ENCODE measurements at places on chromosomes 16 and 17.

GRCh38 chr17:14317383-14317782 lies 16.5 kb downstream of the HS3ST3B1 start:
- H3K27ac ChIP-seq, result peak overlapping the region; percentile 57
- peaks cover 63% of the 10 kb centered on the region for H3K4me1 ChIP-seq
- H3K36me3 ChIP-seq, result peaks cover 22% of the 10 kb centered on the region

DNA sequence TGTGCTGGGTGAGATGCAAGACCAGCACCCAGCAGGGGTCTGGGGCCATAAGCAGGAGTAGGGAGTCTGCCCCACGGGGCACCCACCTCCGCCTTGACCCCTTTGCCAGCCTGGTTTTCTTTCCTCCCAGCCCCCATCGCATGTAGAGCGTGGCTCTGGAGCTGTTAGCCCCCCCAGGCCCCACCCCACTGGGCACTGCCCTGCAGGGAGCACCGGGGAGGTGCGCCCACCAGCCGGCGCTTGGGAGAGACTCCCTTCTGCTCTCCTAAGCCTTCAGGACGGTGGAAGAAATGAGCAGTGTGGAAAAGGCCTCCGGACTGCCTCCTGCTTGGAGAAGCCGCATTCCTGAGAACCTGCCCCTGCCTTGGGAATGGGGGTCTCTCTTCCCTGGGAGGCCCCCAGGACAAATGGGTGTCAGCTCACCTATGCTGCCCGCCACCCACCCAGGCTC lies 186.2 kb downstream of the IRF8 start:
- H3K4me1 ChIP-seq, result no peaks in the 10 kb centered on the region
- no peaks in the 10 kb centered on the region for H3K36me3 ChIP-seq
- H3K27me3 ChIP-seq, result peaks cover 42% of the 10 kb centered on the region
- H3K4me3 ChIP-seq, result no peak overlapping the region
- no peak overlapping the region for H3K27ac ChIP-seq
- no peak for DNase-seq

- no peak for DNase-seq
- no peaks in the 10 kb centered on the region for H3K36me3 ChIP-seq
- peak overlapping the region; percentile 83 for H3K4me3 ChIP-seq
- no peak overlapping the region for H3K27ac ChIP-seq
- peaks cover 14% of the 10 kb centered on the region for H3K27me3 ChIP-seq
- H3K4me1 ChIP-seq, result peaks cover 5% of the 10 kb centered on the region
Observed at GRCh38 chr16:30785126-30786106, 1.6 kb downstream of the ZNF629 start.

DNA sequence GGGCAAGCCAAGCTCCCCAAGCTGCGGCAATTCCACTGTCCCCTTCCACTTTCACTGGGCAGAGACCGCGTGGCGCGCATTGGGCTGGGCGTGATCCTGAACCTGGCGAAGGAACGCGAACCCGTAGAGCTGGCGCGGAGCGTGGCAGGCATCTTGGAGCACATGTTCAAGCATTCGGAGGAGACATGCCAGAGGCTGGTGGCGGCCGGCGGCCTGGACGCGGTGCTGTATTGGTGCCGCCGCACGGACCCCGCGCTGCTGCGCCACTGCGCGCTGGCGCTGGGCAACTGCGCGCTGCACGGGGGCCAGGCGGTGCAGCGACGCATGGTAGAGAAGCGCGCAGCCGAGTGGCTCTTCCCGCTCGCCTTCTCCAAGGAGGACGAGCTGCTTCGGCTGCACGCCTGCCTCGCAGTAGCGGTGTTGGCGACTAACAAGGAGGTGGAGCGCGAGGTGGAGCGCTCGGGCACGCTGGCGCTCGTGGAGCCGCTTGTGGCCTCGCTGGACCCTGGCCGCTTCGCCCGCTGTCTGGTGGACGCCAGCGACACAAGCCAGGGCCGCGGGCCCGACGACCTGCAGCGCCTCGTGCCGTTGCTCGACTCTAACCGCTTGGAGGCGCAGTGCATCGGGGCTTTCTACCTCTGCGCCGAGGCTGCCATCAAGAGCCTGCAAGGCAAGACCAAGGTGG lies 9.8 kb downstream of the SARM1 start:
- H3K27ac ChIP-seq, result no peak overlapping the region
- no peak for DNase-seq
- H3K4me3 ChIP-seq, result peak overlapping the region; percentile 3
- H3K27me3 ChIP-seq, result no peaks in the 10 kb centered on the region
- H3K36me3 ChIP-seq, result peaks cover 4% of the 10 kb centered on the region
- peaks cover 18% of the 10 kb centered on the region for H3K4me1 ChIP-seq

DNA sequence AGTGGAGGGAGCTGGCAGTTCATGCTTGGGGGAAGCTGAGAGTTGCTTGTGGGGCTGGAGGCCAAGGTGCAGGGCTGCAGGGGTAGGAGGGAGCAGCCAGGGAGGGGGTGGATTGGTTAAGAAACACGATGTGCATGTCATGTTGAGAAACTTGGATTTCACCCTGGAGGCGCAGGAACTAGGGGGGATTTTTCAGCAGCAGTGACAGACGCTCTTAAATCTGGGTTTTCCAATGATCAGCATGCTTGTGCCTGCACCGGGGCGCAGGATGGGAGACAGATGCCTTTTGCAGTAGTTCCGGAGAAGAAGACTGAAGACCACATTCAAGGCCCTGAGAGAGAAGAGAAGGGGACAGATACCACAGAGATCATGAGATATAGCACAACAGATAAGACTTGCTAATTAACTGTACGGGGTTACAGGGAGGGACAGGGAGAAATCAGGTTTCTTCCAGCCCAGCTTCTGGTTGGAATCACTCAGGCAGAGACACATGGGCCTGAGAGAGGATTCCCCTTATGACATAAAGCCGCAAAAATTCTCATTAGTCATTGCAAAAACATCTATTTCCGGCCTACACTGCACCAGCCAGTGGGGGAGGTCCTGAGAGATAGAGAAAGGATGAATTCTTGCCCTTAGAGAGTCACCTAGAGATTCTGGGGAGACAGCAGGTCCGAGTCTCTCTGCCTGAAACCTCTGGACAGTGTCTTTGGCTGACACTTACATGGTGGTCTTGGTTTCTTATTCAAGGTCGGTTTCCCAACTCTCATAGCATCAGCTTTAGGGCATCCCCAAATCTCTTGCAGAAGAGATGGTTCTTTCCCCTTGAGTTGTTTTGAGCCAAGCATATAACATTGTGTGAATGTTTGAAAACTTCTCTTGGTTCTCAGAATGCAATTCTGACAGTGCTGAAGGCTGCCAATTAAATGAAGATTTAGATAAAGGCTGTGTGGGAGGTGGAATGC lies 27.1 kb downstream of the CDH13 start:
- peaks cover 18% of the 10 kb centered on the region for H3K36me3 ChIP-seq
- H3K27ac ChIP-seq, result peak overlapping the region; percentile 94
- H3K4me1 ChIP-seq, result peaks cover 69% of the 10 kb centered on the region
- peak; percentile 48 for DNase-seq
- peak overlapping the region; percentile 66 for H3K4me3 ChIP-seq

- no peak for DNase-seq
- no peak overlapping the region for H3K4me3 ChIP-seq
- no peak overlapping the region for H3K27ac ChIP-seq
Observed at GRCh38 chr17:17350491-17351355, 47.5 kb downstream of the NT5M start.

DNA sequence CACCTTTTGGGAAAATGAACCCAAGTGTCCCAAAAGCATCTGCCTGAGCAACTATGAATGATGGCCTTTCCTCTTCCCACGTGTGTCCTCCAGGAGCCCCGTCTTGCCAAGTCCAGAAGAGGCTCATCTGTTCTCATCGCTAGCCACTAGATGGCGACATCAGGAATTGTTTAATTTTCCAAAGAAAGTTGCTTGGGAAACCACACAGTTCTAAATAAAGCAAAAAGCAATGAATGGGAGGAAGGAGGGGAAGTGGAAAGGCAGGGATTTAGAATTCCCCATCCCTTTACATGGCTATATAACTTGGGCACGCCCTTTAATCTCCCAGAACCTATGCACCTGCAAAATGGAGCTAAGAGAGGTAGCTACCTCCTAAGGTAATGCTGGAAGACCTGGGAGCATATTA lies 9.0 kb upstream of the CDH5 start:
- peaks cover 86% of the 10 kb centered on the region for H3K27me3 ChIP-seq
- H3K36me3 ChIP-seq, result no peaks in the 10 kb centered on the region
- peaks cover 21% of the 10 kb centered on the region for H3K4me1 ChIP-seq
- DNase-seq, result peak; percentile 12

GRCh38 chr17:47287068-47287467 lies 33.4 kb downstream of the ITGB3 start:
- no peak overlapping the region for H3K4me3 ChIP-seq
- H3K27ac ChIP-seq, result no peak overlapping the region

DNA sequence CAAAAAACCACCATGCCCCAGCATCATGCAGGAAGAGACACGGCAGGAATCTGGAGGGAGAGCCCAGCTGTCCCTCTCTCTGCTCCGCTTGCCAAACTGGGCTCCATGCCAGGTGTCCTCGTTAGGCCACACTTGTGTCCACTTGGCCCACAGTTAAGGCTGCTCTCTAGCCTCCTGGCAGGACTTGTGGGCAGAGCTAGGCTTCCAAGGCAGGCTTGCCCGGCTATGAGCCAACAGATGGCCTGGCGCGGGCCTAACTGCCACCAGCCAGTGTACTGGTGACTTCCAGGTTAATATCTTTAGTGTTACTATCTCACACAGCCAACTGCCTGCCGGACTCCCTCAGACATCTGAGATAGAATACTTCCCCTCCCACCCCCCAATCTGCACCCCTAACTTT lies 10.6 kb downstream of the ATP6V0D1 start:
- H3K4me1 ChIP-seq, result peaks cover 51% of the 10 kb centered on the region
- peak overlapping the region; percentile 2 for H3K27ac ChIP-seq
- no peak overlapping the region for H3K4me3 ChIP-seq
- no peak for DNase-seq

GRCh38 chr16:55678161-55678821 lies 22.5 kb downstream of the SLC6A2 start:
- H3K4me1 ChIP-seq, result no peaks in the 10 kb centered on the region
- H3K4me3 ChIP-seq, result no peak overlapping the region

- peaks cover 32% of the 10 kb centered on the region for H3K4me1 ChIP-seq
- DNase-seq, result no peak
- peaks cover 65% of the 10 kb centered on the region for H3K36me3 ChIP-seq
- no peak overlapping the region for H3K4me3 ChIP-seq
- no peaks in the 10 kb centered on the region for H3K27me3 ChIP-seq
Observed at GRCh38 chr16:66746682-66747081, 4.7 kb downstream of the DYNC1LI2 start.

DNA sequence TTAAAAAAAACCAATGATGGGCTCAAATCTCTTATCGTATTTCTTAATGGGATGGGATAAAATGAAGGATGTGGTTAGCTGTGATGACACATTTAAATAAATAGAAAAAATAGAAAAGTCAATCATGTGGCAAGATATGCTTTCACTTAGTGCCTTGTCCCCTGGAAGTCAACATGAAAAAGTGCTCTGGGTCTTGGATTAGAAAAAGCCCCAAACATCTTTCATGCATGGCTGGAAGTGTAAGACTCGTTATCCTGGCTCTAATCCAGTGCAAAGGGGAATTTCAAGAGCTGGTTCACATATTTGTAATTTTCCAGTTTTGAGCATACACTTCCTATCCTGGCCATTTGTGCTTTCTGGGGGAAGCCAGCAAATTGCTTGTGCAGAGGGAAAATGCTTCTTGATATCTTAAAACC lies 160.9 kb downstream of the MAP2K6 start:
- H3K27me3 ChIP-seq, result peaks cover 24% of the 10 kb centered on the region
- no peaks in the 10 kb centered on the region for H3K36me3 ChIP-seq
- H3K27ac ChIP-seq, result no peak overlapping the region
- H3K4me3 ChIP-seq, result no peak overlapping the region
- no peak for DNase-seq
- H3K4me1 ChIP-seq, result no peaks in the 10 kb centered on the region

GRCh38 chr17:35799942-35800341 lies 4.5 kb upstream of the MMP28 start:
- no peak overlapping the region for H3K4me3 ChIP-seq
- no peak for DNase-seq
- peaks cover 9% of the 10 kb centered on the region for H3K4me1 ChIP-seq
- peaks cover 32% of the 10 kb centered on the region for H3K27me3 ChIP-seq
- H3K36me3 ChIP-seq, result no peaks in the 10 kb centered on the region

GRCh38 chr17:34816848-34817247 lies 144.4 kb downstream of the CCT6B start:
- H3K27ac ChIP-seq, result no peak overlapping the region
- H3K27me3 ChIP-seq, result peaks cover 23% of the 10 kb centered on the region
- no peak for DNase-seq
- H3K36me3 ChIP-seq, result peaks cover 2% of the 10 kb centered on the region
- no peak overlapping the region for H3K4me3 ChIP-seq
- H3K4me1 ChIP-seq, result no peaks in the 10 kb centered on the region

All from effector memory CD8-positive, alpha-beta T cell (primary cell).